Stimulated activated CD8-positive, alpha-beta memory T cell treated with anti-CD3 and anti-CD28 coated beads, Interleukin-15, amount 100 ng/mL, for 24 hours (primary cell): ENCODE measurements at places on chromosomes 3 and 15.

- no peak for DNase-seq
Measured at GRCh38 chr15:31358957-31359701, 32.5 kb downstream of the KLF13 start.

GRCh38 chr3:27387625-27388024, 18.4 kb upstream of the NEK10 start:
- no peak for DNase-seq

DNA sequence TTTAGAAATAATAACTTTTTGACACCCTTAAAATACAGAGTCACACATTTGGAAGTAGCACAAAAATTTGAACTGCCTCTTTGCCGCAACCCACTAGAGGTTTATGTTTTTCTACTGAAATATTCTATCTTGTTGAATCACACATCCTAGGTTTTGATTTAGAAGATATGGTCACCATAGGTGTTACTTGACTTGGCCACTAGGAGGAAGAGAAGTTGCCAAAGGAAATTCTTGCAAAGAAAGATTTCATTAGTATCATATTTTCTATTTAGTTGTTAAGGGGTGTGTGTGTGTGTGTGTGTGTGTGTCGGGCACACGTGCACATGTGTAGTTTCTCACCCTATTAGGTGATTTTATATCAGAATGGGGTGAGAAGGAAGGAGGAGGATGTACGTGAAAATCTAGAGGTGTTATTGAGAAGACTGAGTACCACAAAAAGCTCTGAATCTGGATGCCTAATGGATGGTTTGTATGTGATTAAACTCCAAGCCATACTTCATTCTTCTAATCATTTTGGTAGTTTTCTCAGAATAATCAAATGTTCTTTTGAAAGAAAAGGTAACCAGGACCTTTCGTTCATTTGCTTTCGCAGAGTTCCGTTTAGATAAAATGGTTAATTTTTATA, 31.5 kb downstream of the ZFAND6 start:
- DNase-seq: no peak

DNA sequence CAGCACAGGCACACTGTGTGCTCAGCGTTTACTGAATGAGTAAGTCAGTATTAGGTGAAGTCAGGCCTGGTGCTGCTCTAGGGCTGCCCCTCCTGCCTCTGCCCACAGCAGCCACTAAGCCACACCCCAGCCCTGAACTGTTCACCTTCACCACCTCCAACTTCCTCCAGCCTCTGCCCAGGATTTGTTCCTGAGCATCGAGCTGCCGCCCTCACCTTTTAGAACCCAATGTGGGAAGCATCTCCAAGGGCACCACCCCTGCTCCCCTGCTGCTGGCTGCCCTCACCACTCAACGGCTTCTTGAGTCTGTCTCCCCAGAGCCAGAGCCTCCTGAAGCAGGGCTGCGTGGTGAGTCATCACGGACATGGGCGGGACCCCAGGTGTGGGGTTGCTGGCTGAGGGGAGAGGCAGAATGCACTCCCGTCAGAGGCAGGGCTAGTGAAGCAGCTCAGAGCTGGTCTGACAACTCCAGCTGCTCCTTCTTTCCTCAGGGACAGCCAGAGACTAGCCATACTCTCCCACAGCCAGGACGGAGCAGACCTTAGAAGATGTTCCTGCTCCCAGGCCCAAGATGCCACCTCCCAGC, 5.8 kb downstream of the HYAL2 start:
- peak; percentile 28 for DNase-seq

- no peak for DNase-seq
Measured at GRCh38 chr15:63610209-63610841, 13.1 kb downstream of the FBXL22 start.

- no peak for DNase-seq
Measured at GRCh38 chr15:35522061-35522460, 23.9 kb downstream of the DPH6 start.

GRCh38 chr3:171356251-171356650, 104.0 kb downstream of the TNIK start:
- no peak for DNase-seq

DNA sequence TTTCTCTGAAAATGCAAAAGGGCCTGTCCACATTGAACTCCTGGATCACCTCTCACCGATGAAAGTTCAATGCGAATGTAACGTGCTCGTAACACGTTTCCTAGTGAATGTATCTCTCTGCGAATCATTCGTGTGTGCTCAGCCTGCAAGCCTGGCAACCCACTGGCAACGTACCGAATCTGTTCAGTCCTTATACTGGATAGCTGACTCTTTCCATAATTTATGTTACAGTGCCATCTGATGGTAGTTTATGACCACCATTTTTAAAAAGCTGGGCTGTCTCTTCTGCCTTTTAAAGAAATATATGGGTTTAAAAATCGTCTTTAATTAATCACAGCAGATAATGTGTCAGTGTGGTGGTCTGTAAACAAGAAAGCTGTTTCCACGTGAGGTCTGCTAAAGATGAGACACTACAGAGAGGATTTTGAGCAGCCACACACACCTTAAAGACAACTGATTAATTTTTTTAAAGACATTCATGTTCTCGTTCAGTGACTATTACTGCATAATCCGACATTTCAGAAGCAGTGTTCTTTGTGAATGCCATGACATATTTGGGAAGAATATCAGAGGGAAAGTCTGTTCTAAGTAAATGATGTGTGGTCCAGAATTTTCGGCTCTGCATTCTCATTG, 69.4 kb upstream of the FOXP1 start:
- no peak for DNase-seq

- peak; percentile 46 for DNase-seq
Measured at GRCh38 chr15:41115652-41116115, 396 bp downstream of the INO80 start.

DNA sequence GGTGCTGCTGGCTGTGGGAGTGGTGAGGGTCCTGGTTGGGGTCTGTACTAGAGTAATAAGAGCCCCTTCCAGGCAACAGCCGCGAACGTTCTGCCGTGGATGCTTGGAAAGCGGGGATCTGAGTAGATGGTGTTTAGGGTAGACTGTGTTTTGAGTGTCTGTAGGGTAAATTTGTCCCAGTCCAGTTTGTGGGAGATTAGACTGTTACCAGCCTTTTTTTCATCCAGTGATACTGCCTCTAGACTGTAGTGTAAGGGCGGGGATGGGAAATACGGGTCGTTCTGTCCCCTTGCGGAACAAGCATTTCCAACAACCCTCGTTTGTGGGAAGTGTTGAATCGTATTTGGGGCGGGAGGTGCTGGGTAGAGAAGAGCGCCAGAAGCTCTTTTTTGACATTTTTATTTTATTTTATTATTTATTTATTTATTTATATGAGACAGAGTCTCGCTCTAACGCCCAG, 424 bp downstream of the HAUS2 start:
- DNase-seq: no peak

DNA sequence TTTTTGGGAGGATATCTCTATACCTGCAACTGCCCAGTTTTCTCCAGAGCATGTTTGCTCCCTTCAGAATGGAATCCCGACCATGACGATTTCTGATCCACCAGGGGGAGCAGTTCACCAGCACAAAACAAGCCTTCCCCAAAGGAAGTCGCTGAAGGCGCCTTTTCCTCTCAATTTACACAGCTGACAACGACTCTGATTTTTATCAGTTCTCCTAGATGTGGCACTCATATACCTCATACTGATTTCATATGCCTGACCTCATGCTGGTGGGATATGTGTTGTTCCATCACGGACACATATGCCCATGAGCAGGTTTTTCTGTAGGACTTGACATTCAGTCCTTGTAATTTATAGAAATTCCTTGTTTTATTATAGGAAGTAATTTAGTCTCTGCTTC, 1028.2 kb downstream of the MCTP2 start:
- no peak for DNase-seq
